ENCODE measurements at places on chromosomes 4 and X. TPM values are rescaled to one million over a fixed set of nuclear protein-coding genes. Genes with fewer than 3 reads are reported as not detected.

The ANXA10 gene
- total RNA-seq = 25.3 TPM

The AR gene
- 3.5 TPM for total RNA-seq

The GLRB gene
- total RNA-seq = 10.2 TPM

The GABRA4 gene
- total RNA-seq = not detected

The TFDP3 gene
- not detected for total RNA-seq

The C4orf36 gene
- total RNA-seq = 0.28 TPM

The ZNF280C gene
- 2.6 TPM for total RNA-seq

The ENAM gene
- total RNA-seq = not detected

The FAM47A gene
- not detected for total RNA-seq

The CFAP47 gene
- total RNA-seq = under 0.01 TPM

The CCSER1 gene
- 0.14 TPM for total RNA-seq

The MAGEA3 gene
- total RNA-seq = not detected

The NAA11 gene
- total RNA-seq = not detected

The RTL9 gene
- 0.14 TPM for total RNA-seq

The ETDA gene
- not detected for total RNA-seq

The CT83 gene
- not detected for total RNA-seq

The CPZ gene
- total RNA-seq = 14.5 TPM

The CT45A6 gene
- total RNA-seq = not detected

The TEX11 gene
- total RNA-seq = 0.09 TPM

The LINC00632 gene
- 6.2 TPM for total RNA-seq

The TMEM35A gene
- 3.4 TPM for total RNA-seq

The STARD8 gene
- total RNA-seq = 1.3 TPM

The CACNA1F gene
- not detected for total RNA-seq

The FANCB gene
- 4.6 TPM for total RNA-seq

The GAGE13 gene
- not detected for total RNA-seq

The ANXA3 gene
- 17.1 TPM for total RNA-seq

The SCRG1 gene
- total RNA-seq = 0.85 TPM

The RS1 gene
- total RNA-seq = not detected

The SLC26A1 gene
- 0.28 TPM for total RNA-seq

The RLIM gene
- total RNA-seq = 52.8 TPM

The CLCN5 gene
- 6.3 TPM for total RNA-seq

The RBM41 gene
- total RNA-seq = 11.8 TPM

The DAPP1 gene
- 0.09 TPM for total RNA-seq

The LCORL gene
- total RNA-seq = 5.6 TPM

The ELK1 gene
- 16.6 TPM for total RNA-seq

The ESX1 gene
- not detected for total RNA-seq

The CT45A3 gene
- total RNA-seq = not detected

The NIPAL1 gene
- under 0.01 TPM for total RNA-seq

The DSPP gene
- total RNA-seq = not detected

The ZNF630 gene
- 2.1 TPM for total RNA-seq

The MAML3 gene
- total RNA-seq = 0.37 TPM

The PNMA3 gene
- total RNA-seq = 0.28 TPM

The IBSP gene
- not detected for total RNA-seq

The FATE1 gene
- total RNA-seq = not detected

The GSX2 gene
- not detected for total RNA-seq

The GIMD1 gene
- total RNA-seq = not detected

The CT45A10 gene
- not detected for total RNA-seq

The ASB9 gene
- 0.57 TPM for total RNA-seq

The MAGEA4 gene
- total RNA-seq = not detected

The HSD17B13 gene
- 0.18 TPM for total RNA-seq

Measured in smooth muscle cell of bladder (primary cell).